ENCODE measurements at places on chromosomes 6 and 20. TPM values are rescaled to one million over a fixed set of nuclear protein-coding genes. Genes with fewer than 3 reads are reported as not detected.

CASP8AP2 gene
- 20.3 TPM for total RNA-seq

PDRG1 gene
- total RNA-seq: 69.5 TPM

DNA sequence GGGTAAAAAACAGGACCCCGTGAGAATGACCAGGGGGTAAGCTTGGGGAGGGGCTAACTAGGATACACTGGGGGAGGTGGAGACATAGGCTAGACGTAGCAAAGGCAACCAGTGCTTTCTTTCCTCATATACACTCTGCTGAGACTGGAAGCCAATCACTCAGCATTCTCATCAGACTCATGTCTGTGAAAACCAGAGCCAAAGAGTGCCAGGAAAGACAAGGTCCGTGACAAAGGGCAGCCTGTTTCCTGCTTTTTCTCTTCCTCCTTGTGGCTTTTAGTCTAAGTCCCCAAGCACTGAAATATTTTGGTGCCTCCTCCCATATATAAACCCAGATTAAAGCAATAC lies 97.9 kb upstream of the NEDD9 start:
- no peak overlapping the region for H3K4me3 ChIP-seq
- H3K36me3 ChIP-seq: no peaks in the 10 kb centered on the region
- H3K4me1 ChIP-seq: peaks cover 10% of the 10 kb centered on the region
- H3K27ac ChIP-seq: no peak overlapping the region

GRCh38 chr6:30022189-30022588 lies 38.9 kb upstream of the POLR1H start:
- H3K4me1 ChIP-seq: no peaks in the 10 kb centered on the region
- DNase-seq: no peak
- H3K4me3 ChIP-seq: no peak overlapping the region
- H3K36me3 ChIP-seq: no peaks in the 10 kb centered on the region
- H3K27ac ChIP-seq: no peak overlapping the region
- H3K27me3 ChIP-seq: no peaks in the 10 kb centered on the region

DNA sequence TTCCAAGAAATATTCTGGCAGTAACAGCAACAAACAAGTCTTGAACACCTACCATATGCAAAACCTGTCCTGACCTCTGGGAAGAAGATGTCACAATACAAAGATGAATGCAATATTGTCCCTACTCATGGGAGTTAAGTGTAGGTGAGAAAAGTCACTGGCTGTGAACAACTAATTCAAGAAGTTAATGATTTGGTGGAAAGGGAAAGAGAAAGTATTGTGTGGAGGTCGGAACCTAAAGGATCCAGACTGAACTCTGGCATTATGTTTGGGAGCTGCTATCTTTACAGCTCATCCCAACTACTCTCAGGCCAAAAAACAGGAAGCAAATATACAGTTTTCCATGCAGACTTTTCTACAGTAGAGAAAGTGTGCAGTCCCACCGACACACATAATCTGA lies 285.3 kb upstream of the PRDM1 start:
- H3K4me1 ChIP-seq: no peaks in the 10 kb centered on the region
- H3K36me3 ChIP-seq: no peaks in the 10 kb centered on the region
- H3K27me3 ChIP-seq: no peaks in the 10 kb centered on the region
- H3K4me3 ChIP-seq: no peak overlapping the region
- DNase-seq: no peak

GRCh38 chr6:4922488-4923037 lies 81.3 kb downstream of the RPP40 start:
- peaks cover 8% of the 10 kb centered on the region for H3K4me1 ChIP-seq
- no peak for DNase-seq
- no peak overlapping the region for H3K4me3 ChIP-seq
- H3K27me3 ChIP-seq: peaks cover 2% of the 10 kb centered on the region
- no peak overlapping the region for H3K27ac ChIP-seq
- H3K36me3 ChIP-seq: no peaks in the 10 kb centered on the region

Data from glutamatergic neuron (in vitro differentiated cells).